GM23338 (cell line): ENCODE measurements at places on chromosomes 3 and 15. TPM values are rescaled to one million over a fixed set of nuclear protein-coding genes. Genes with fewer than 3 reads are reported as not detected.

The SPTBN5 gene
- 1.0 and 1.1 TPM in 2 replicates for total RNA-seq

The UROC1 gene
- not detected in 2 replicates for total RNA-seq

The TMEM207 gene
- total RNA-seq = not detected in 2 replicates

The DUSP7 gene
- 14.7 and 15.8 TPM in 2 replicates for total RNA-seq

The LDHAL6B gene
- total RNA-seq = not detected in 2 replicates

DNA sequence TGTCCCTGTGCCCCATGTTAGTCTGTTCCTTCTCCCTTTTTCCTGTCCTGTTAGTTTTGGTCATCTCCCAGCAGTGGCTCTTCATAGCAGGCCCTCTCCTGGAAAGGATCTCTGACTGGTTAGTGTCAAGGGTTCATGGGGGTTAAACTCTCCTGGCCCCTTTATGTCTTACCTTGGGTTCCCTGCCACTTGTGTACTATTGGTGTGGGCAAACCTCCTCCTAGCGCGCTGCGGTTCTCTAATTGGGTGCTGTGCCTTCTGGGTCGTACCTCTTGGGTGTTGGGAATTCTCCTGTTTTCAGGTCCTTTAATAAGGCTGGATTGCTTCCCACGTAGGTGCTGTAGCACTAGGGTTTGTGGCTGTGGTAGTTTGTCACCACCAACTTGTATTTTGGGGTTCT is 18.8 kb downstream of the GMPS start:
- no peak overlapping the region for H3K4me3 ChIP-seq
- peaks cover 6% of the 10 kb centered on the region; the same call in 1 of the 2 replicates for H3K36me3 ChIP-seq
- H3K4me1 ChIP-seq = no peaks in the 10 kb centered on the region
- no peak overlapping the region; the same call in 1 of the 2 replicates for H3K27ac ChIP-seq

DNA sequence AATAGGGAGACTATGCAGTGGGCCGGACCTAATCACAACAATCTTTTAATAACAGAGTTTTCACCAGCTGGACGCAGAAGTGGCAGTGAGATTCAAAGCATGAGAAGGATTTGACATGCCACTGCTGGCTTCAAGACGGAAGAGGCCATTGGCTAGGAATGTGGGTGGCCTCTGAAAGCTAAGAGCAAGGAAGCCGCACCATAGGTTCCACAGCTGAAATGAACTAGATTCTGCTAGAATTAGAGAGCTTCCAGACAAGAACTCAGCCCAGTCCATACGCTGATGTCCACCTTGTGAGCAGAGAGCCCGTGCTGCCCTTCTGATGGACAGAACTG is 6.9 kb upstream of the NCBP2 start:
- no peak for DNase-seq
- H3K4me1 ChIP-seq = peaks cover under 1% of the 10 kb centered on the region; the same call in 1 of the 2 replicates
- no peaks in the 10 kb centered on the region for H3K36me3 ChIP-seq
- H3K27ac ChIP-seq = no peak overlapping the region
- no peaks in the 10 kb centered on the region for H3K27me3 ChIP-seq
- no peak overlapping the region for H3K4me3 ChIP-seq
